Upper lobe of left lung (tissue), 6 donors: ENCODE measurements at places on chromosomes 16 and 17. TPM values are rescaled to one million over a fixed set of nuclear protein-coding genes. Genes with fewer than 3 reads are reported as not detected.
A peak's percentile ranks its signal among the peaks of the same experiment; 100 is the strongest.

GRCh38 chr17:80352991-80353665 is 61.8 kb upstream of the ENDOV start:
- H3K4me3 ChIP-seq, result no peak overlapping the region
- H3K36me3 ChIP-seq, result peaks cover 96% of the 10 kb centered on the region
- no peak for DNase-seq
- H3K27me3 ChIP-seq, result no peaks in the 10 kb centered on the region
- H3K4me1 ChIP-seq, result no peaks in the 10 kb centered on the region

DNA sequence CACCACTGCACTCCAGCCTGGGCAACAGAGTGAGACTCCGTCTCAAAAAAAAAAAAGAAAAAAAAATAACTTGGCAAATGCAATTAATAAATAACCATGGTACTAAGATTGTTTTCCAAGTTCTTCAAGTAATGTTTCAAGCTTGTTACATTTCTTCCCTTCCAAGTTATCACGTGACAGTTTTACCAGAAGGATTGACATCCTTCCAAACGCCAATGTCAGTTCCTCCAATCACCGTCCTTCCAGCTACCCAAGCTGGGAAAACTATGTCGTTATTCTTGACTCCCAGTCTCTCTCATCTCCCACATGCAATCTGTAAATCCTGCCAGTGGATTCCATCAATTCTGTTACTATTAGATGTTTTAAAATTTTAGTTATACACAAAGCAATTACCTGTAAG is 3.9 kb upstream of the PHAF1 start:
- no peak for DNase-seq
- no peaks in the 10 kb centered on the region for H3K27me3 ChIP-seq
- H3K36me3 ChIP-seq, result peaks cover 2% of the 10 kb centered on the region
- H3K4me1 ChIP-seq, result peaks cover 12% of the 10 kb centered on the region
- H3K27ac ChIP-seq, result peak overlapping the region; percentile 31

DNA sequence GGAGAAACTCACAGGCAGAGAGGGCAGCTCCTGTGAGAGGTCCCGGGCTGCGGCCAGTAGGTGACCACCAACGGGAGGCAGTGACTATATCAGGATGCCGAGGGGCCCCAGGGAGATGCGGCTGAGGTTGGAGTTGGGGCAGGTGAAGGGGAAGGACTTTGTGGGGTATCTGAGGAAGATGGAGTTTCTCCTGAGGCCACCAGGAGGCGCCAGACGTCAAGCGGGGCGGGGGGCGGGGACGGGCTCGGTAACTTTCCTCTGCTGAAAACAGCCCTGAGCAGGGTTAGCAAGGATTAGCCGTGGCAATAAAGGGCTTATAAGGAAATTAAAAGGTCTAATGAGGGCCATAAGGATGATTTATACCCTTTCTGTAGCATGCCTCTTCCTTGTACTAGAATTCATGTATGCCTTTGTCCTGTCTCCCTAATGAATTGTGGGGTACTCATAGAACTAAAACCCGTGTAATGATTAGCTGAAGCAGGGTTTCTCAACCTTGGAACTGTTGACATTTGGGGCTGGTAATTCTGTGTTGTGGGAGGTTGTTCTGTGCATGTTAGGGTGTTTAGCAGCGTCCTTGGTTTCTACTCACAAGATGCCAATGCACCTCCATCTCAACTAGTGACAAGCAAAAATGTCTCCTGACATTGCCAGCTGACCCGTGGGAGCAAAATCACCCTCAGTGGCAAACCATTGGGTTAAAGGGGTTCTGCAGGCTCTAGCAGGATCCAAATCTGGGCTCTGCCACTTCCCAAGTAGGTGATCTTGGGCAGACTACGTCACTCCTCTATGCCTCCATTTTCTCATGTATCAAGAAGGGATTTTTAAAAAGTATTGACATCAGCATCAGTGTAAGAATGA is 74.8 kb upstream of the GRIN2A start:
- no peak overlapping the region for H3K27ac ChIP-seq
- H3K36me3 ChIP-seq, result no peaks in the 10 kb centered on the region
- no peak overlapping the region for H3K4me3 ChIP-seq
- peak; percentile 30 for DNase-seq

- no peak for DNase-seq
- no peaks in the 10 kb centered on the region for H3K27me3 ChIP-seq
- H3K36me3 ChIP-seq, result no peaks in the 10 kb centered on the region
- H3K27ac ChIP-seq, result no peak overlapping the region
- H3K4me3 ChIP-seq, result no peak overlapping the region
- no peaks in the 10 kb centered on the region for H3K4me1 ChIP-seq
Observed at GRCh38 chr17:2885733-2886132, 89.5 kb downstream of the RAP1GAP2 start.

TMEM92 gene
- total RNA-seq, result 1.4 TPM

TBC1D3B gene
- total RNA-seq, result not detected

QPRT gene
- 14.4 TPM for total RNA-seq

PDILT gene
- not detected for total RNA-seq
